ENCODE measurements at places on chromosomes 7 and 10.

DNA sequence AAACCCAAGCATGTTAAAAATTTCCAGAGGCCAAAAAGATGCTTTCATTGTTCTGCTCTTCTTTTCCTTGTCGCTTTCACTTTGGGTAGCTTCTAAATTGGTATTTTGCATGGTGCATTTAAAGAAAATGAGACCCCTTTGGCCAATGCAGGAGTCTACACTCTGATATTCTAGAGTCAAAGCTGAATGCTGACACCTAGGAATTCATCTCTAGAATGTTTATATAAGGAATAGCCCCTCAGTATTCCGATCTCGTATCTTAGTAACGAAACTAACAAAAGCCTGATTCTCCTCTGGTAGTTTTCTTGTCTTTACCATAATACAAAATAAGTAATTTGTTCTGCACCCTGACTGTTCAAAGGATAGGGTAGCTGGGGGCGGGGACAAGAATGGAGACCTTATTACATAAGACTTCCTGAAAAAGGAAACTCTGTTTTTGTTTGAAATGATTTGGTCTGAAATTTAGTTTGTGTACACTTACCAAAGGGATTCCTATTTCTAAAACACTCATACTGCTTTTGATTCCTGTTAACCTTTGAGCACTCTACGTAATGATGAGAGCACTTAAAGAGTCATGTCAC lies 17.1 kb downstream of the IKZF1 start:
- no peak for DNase-seq

GRCh38 chr7:140673063-140673773 lies 473 bp downstream of the ADCK2 start:
- peak; percentile 81 for DNase-seq

- DNase-seq: no peak
Measured at GRCh38 chr7:123285076-123285700, 85.4 kb upstream of the SLC13A1 start.

GRCh38 chr10:8242295-8242872 lies 187.9 kb downstream of the GATA3 start:
- peak; percentile 76 for DNase-seq

- DNase-seq: no peak
Measured at GRCh38 chr7:22566592-22566991, 66.6 kb upstream of the STEAP1B start.

- DNase-seq: no peak
Measured at GRCh38 chr7:96640054-96640453, 69.6 kb downstream of the SEM1 start.

DNA sequence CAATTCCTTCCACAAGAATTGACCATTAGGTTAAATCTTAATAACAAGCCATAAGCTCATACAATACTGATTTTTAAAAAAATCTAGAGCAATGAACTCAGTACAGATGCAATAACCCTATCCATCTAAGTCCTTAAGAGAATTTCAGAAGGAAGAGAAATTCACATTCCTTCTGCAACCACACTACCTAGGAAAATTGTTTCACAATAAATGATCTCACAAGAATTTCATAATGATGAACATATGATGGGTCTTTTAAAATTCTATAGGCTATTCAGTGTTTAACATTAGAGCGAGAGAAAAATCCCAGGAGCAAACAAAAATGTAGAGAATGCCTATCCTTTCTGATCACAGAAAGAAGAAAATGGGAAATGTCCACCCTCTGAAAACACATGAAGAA lies 70.0 kb upstream of the MAGI2 start:
- DNase-seq: no peak

GRCh38 chr7:49762666-49763065 lies 10.8 kb upstream of the VWC2 start:
- DNase-seq: no peak

DNA sequence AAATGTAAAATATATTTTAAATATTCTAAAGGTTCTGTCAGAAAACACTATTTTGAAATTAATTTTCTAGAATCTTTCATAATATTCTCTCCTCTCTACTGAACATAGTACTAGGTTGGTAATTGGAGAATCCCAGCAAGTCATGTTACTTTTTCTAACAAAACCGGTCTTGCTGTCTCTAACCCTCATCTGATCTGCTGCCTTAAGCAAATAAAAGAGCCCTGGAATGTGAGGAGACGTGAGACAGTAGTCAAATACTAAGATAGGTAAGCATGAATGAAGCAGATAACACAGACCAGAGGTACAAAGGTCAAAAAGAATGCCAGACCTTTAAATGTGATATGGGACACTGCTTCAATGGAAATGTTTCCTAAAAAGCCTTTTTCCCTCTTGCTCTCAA lies 462.4 kb upstream of the NUPR2 start:
- DNase-seq: no peak

- DNase-seq: no peak
Measured at GRCh38 chr10:15660990-15661389, 58.7 kb downstream of the ITGA8 start.

- peak; percentile 69 for DNase-seq
Measured at GRCh38 chr7:132430861-132431822, 145.1 kb downstream of the PLXNA4 start.

- DNase-seq: no peak
Measured at GRCh38 chr7:51634538-51634937, 317.9 kb upstream of the COBL start.

- peak; percentile 70 for DNase-seq
Measured at GRCh38 chr10:114694752-114695151, 36.7 kb upstream of the ABLIM1 start.

DNA sequence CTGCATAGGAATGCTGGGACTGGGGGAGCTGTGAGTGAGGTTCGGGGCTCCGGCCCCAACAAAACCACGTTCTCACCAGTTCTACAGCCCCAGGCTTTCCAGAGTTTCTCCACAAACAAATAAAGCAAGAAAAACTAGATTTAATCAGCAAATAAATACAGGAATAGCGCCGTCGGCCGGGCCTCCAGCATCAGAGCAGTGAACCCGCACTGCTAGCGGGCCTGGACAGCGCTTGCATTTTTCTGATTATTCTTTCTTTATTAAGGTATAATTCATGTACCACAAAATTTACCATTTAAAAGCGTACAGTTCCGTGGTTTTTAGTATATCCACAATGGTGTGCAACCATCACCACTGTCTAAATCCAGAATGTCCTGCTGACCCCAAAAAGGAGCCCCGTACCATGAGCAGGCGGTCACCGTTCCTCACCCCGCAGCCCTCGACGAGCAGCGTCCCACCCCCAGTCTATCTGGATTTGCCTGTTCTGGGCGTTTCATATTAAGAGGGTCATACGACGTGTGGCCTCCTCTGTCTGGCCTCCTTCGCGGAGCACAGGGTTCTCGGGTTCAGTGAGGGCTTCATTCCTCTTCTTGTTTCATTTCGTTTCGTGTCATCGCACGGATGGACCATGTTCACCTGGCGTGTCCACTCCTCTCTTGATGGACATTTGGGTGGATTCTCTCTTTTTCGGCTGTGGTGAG lies 35.5 kb upstream of the FOXL3 start:
- DNase-seq: no peak

DNA sequence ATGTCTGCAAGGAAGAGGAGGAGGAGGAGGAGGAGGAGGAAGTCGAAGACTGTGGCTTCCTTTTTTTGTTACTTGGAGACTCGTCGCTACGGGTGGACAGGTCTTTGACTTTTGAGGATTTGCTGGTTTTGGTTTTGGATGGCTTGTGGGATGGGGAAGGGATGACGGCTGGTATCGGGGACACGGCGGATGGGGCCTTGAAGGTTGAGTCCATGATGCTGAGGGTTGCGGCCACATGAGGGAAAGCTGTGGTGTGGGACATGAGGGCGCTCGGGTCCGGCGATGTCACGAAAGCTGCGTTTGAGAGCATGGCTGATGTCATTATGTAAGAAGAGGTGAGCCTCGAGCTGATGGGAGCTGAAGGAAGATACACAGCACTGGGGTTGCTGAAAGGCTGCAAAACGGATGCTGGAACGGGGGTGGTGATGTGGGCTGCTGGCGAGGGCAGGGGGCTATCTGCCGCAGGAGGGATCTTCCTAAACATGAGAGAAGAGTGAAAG lies 33.1 kb upstream of the EFCAB10 start:
- no peak for DNase-seq
